ENCODE measurements at places on chromosomes 7 and 10.
A peak's percentile ranks its signal among the peaks of the same experiment; 100 is the strongest.

GRCh38 chr10:88347597-88348304, 235.4 kb downstream of the RNLS start:
- no peaks in the 10 kb centered on the region for H3K27me3 ChIP-seq
- no peak overlapping the region for H3K4me3 ChIP-seq
- no peaks in the 10 kb centered on the region for H3K36me3 ChIP-seq
- DNase-seq = no peak

DNA sequence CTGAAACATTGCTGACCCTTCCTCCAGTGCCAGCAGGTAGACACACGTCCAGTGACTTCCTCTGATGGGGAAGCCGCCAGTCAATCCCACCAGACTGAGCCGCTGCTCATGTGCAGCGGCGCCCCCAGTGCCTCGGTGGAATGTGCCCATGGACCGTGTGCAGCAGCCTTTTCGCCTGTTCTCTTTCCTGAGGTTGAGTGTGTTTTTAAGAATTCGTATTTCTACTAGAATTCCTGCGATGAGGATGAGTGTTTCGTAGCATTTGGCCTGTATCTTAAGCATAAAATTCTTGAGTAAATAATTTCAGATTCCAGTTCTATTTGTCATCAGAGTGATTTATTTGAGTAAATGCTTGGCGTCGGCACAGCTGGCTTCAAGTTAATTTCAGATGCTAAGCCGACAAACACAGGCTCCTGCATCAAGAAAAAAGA, 35.4 kb downstream of the BNIP3 start:
- H3K4me1 ChIP-seq = no peaks in the 10 kb centered on the region
- no peak overlapping the region for H3K4me3 ChIP-seq
- DNase-seq = peak; percentile 11
- H3K27me3 ChIP-seq = no peaks in the 10 kb centered on the region
- H3K36me3 ChIP-seq = peaks cover 41% of the 10 kb centered on the region
- no peak overlapping the region for H3K27ac ChIP-seq

DNA sequence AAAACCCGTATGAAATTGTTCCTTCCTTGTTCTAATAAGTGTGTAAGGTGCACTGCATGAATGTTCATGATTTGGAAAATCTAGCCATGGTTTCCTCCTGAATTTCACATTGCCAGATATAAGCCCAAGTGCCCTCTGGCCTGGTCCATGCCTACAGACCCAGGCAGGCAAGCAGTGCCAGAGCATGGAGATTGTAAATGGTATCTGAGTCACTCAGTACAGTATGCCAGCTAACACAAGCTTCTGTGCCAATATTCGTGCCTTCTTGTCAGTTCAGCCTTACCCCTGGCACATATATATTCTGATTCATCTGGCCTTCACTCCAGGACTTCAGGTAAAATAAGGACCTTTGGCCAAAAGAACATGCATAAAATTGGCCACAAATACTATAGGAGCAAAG, 38.4 kb upstream of the PDE1C start:
- H3K4me3 ChIP-seq = no peak overlapping the region
- no peaks in the 10 kb centered on the region for H3K36me3 ChIP-seq
- peaks cover 4% of the 10 kb centered on the region for H3K27me3 ChIP-seq

- H3K27me3 ChIP-seq = no peaks in the 10 kb centered on the region
- H3K36me3 ChIP-seq = peaks cover 35% of the 10 kb centered on the region
- H3K4me3 ChIP-seq = peak overlapping the region; percentile 45
- peak overlapping the region; percentile 51 for H3K27ac ChIP-seq
These were observed 76.0 kb downstream of the ATE1 start for GRCh38 chr10:121851786-121852185.

DNA sequence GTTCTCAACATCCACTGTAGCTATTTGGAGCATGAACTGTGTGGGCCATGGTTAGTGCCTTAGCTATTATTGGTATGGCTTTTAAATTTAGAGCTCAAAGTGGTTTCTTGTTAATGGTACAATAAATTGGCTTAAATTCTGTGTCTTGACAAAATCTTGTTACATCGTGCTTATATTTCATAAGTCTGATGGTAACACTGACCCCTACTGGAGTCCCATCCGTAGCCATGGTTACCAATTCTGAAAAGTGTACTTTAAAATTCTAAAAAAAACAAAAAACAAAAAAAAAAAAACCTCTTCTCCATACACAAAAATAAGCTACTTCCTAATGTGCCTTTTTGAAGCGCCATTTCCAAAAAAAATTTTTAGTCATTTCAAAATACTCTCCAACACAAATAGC, 6.4 kb upstream of the RPP30 start:
- no peak for DNase-seq
- H3K27ac ChIP-seq = no peak overlapping the region
- H3K4me1 ChIP-seq = no peaks in the 10 kb centered on the region
- H3K36me3 ChIP-seq = no peaks in the 10 kb centered on the region
- H3K27me3 ChIP-seq = peaks cover 73% of the 10 kb centered on the region
- no peak overlapping the region for H3K4me3 ChIP-seq

DNA sequence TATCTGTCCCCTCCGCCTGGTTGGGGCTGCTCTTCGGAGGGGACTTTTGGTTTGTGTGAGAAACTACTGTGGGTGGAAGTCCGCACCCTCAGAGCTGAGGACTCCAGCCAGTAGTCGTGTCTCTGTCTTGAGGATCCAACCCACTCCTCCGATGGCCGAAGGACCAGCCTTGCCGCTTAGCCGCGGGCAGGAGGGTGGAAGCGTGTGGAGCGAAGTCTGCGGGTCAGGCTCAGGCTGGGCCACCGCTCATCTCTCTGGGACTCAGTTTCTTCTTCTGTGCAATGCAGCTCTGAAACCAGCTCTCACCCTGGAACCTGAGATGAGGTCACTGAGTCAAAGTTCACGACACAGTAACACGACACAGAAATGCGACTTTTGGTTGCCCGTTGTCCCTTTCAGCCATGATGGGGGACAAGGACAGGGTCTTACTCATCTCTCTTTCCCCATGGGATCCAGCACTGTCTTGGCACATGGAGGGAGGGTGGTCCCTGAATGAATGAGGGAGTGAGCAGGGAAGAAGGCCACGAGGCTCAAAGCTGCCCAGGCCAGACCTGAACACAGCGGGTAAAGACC, 133.3 kb upstream of the PODXL start:
- no peak overlapping the region for H3K27ac ChIP-seq
- H3K36me3 ChIP-seq = no peaks in the 10 kb centered on the region
- peaks cover 60% of the 10 kb centered on the region for H3K27me3 ChIP-seq
- no peak overlapping the region for H3K4me3 ChIP-seq

GRCh38 chr10:117412469-117413010, 37.3 kb upstream of the PDZD8 start:
- DNase-seq = no peak

GRCh38 chr7:136104269-136104603, 127.1 kb upstream of the MTPN start:
- no peak overlapping the region for H3K27ac ChIP-seq
- DNase-seq = no peak
- H3K27me3 ChIP-seq = no peaks in the 10 kb centered on the region
- no peak overlapping the region for H3K4me3 ChIP-seq

GRCh38 chr7:130486114-130486953, 5.6 kb upstream of the MEST start:
- peaks cover 13% of the 10 kb centered on the region for H3K36me3 ChIP-seq
- H3K27me3 ChIP-seq = no peaks in the 10 kb centered on the region
- H3K27ac ChIP-seq = peak overlapping the region; percentile 80
- no peak for DNase-seq
- H3K4me3 ChIP-seq = peak overlapping the region; percentile 88

- no peak overlapping the region for H3K27ac ChIP-seq
- no peak for DNase-seq
- no peak overlapping the region for H3K4me3 ChIP-seq
- H3K36me3 ChIP-seq = peaks cover 35% of the 10 kb centered on the region
These were observed 80.4 kb upstream of the GARIN1A start for GRCh38 chr7:128591705-128592104.

GRCh38 chr7:50738932-50739331, 43.8 kb downstream of the GRB10 start:
- no peak overlapping the region for H3K27ac ChIP-seq
- H3K4me1 ChIP-seq = peaks cover 22% of the 10 kb centered on the region
- no peak overlapping the region for H3K4me3 ChIP-seq

DNA sequence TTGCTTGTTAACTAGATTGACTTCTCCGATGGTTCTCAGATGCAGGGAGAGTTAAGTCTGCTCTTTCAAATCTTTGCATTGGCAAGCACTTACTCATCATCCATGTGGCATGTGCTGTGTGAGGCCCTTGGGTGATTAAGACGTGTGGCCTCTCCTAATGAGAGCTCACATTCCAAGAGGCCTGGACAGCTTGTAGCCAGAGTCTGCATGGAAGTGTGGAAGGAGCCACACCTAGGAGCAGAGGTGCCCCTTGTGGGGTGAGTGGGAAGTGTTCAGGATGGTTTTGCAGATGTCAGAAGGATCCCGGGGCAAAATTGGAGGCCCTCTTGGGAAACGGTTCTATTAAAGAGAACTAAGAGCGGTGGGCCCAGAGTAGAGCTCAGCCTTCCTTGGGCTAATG, 225.9 kb downstream of the PAXIP1 start:
- no peak for DNase-seq
- H3K4me3 ChIP-seq = no peak overlapping the region
- H3K27me3 ChIP-seq = peaks cover 7% of the 10 kb centered on the region

- peaks cover 68% of the 10 kb centered on the region for H3K4me1 ChIP-seq
- peak overlapping the region; percentile 56 for H3K27ac ChIP-seq
- H3K27me3 ChIP-seq = no peaks in the 10 kb centered on the region
- H3K36me3 ChIP-seq = no peaks in the 10 kb centered on the region
- DNase-seq = no peak
- H3K4me3 ChIP-seq = peak overlapping the region; percentile 85
These were observed 163.4 kb downstream of the RAPGEF5 start for GRCh38 chr7:22193450-22193983.

- DNase-seq = no peak
- H3K27ac ChIP-seq = peak overlapping the region; percentile 94
- H3K4me3 ChIP-seq = peak overlapping the region; percentile 16
- H3K27me3 ChIP-seq = no peaks in the 10 kb centered on the region
These were observed 162.6 kb upstream of the AKR1E2 start for GRCh38 chr10:4663162-4663992.

All from type B pancreatic cell (in vitro differentiated cells).